ENCODE measurements at places on chromosomes 12 and 14. TPM values are rescaled to one million over a fixed set of nuclear protein-coding genes. Genes with fewer than 3 reads are reported as not detected.
A peak's percentile ranks its signal among the peaks of the same experiment; 100 is the strongest.

Gene RGS6
- total RNA-seq = 0.90 TPM

GRCh38 chr14:51484485-51484884 is 167.2 kb upstream of the FRMD6 start:
- peaks cover 6% of the 10 kb centered on the region for H3K27me3 ChIP-seq
- H3K36me3 ChIP-seq = no peaks in the 10 kb centered on the region
- H3K4me3 ChIP-seq = no peak overlapping the region
- no peaks in the 10 kb centered on the region for H3K4me1 ChIP-seq

DNA sequence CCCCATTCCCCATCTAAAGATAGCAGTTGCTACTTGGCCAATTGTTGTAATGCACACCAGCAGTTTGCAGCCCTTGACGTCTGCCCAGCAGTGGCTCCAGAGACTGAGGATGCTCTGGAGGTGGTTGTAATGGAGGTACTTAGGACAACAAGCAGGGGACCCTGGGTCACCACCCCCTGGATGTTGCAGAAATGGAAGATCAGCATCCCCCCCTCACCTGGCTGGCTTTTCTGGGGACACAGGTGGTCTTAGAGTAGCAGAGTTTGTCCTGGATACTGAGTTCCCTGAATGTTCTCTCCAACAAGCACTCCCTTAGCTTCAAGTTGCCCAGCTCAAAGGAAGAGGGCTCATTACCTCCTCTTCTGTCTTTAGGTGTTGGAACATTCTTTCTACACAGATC is 250.5 kb downstream of the AACS start:
- no peak for DNase-seq
- no peaks in the 10 kb centered on the region for H3K4me1 ChIP-seq
- no peak overlapping the region for H3K4me3 ChIP-seq
- no peaks in the 10 kb centered on the region for H3K36me3 ChIP-seq
- peaks cover 53% of the 10 kb centered on the region for H3K27me3 ChIP-seq
- H3K27ac ChIP-seq = no peak overlapping the region

- DNase-seq = no peak
- H3K4me1 ChIP-seq = no peaks in the 10 kb centered on the region
- no peak overlapping the region for H3K27ac ChIP-seq
- peaks cover 9% of the 10 kb centered on the region for H3K27me3 ChIP-seq
Observed at GRCh38 chr12:76942267-76942666, 63.4 kb upstream of the CSRP2 start.

Gene RNASE2
- 1.2 TPM for total RNA-seq

Gene SLCO1C1
- total RNA-seq = not detected

Gene TSPAN11
- total RNA-seq = not detected

DNA sequence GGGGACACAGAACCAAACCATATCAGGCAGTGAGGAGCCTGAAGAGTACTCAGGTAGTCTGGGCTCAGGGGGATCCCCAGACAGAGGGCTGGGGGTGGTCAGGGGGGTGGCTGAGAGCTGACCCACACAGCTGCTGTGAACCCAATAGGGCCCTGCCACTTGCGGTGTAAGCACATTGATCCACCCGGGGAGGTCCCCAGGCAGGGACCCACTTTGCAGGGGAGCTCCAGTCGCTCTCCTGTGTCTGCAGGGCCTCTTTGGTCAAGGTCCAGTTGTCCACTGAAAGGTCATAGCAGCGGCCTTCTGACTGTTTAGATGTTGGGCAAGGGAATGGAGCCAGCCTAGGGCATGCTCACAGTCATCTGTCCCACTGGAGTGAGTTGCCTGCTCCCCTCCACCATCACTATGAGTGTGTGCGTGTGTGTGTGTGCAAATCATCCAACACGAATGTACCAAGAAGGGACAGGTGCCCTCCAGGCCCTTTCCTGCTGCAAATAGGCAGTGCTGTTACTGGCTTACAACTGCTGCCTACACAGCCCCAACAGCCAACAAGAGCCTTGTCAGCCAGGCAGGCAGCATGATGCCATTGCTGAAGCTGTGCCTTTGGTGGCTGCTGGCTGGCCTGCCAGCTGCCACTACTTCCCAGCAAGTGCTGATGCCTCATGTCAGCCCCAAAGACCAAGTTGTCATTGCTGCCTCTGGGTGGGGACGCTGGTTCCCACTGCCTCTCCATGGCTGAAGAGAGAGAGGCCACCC is 71.3 kb downstream of the TSPAN11 start:
- no peak overlapping the region for H3K4me3 ChIP-seq
- peaks cover 20% of the 10 kb centered on the region for H3K27me3 ChIP-seq
- peaks cover 2% of the 10 kb centered on the region for H3K4me1 ChIP-seq
- H3K27ac ChIP-seq = no peak overlapping the region
- DNase-seq = no peak
- H3K36me3 ChIP-seq = no peaks in the 10 kb centered on the region

GRCh38 chr14:97428808-97429440 is 631.7 kb downstream of the VRK1 start:
- peaks cover 17% of the 10 kb centered on the region for H3K27me3 ChIP-seq
- peaks cover 2% of the 10 kb centered on the region for H3K4me1 ChIP-seq
- no peak for DNase-seq

- H3K36me3 ChIP-seq = peaks cover 5% of the 10 kb centered on the region
- peak overlapping the region; percentile 93 for H3K4me3 ChIP-seq
- peaks cover 81% of the 10 kb centered on the region for H3K4me1 ChIP-seq
- no peaks in the 10 kb centered on the region for H3K27me3 ChIP-seq
- no peak for DNase-seq
Observed at GRCh38 chr14:91352053-91352452, 65.6 kb downstream of the CCDC88C start.

DNA sequence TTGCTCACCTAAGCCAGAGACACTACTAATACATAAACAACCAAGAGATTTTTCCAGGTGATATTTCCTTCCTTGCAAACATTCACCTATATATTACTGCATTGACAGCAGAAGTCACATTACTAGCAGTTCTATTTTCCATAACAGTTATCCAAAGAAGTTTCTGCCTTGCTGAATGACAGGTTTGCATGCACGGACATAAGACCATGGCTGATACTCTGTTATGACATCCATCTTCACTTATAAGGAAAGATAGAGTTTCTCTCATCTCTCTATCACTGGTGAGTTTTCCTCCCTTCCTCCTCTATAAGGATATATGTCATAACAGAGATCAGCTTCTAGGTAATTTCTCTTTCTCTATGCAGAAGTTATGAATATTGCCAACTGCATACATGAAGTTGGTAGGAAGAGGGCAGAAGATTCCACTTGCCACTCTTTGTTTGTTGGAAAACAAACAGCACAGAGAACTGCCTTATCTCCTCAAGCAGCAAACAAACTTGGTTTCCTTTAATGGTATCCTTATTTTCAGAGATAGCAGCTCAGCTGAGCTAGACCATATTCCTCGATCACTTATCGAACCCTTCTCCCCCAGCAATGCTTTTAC is 557.0 kb downstream of the VRK1 start:
- no peaks in the 10 kb centered on the region for H3K27me3 ChIP-seq
- H3K27ac ChIP-seq = no peak overlapping the region
- H3K4me1 ChIP-seq = peaks cover 13% of the 10 kb centered on the region
- no peak overlapping the region for H3K4me3 ChIP-seq
- DNase-seq = no peak
- H3K36me3 ChIP-seq = no peaks in the 10 kb centered on the region

Gene PTGDR
- 3.7 TPM for total RNA-seq

DNA sequence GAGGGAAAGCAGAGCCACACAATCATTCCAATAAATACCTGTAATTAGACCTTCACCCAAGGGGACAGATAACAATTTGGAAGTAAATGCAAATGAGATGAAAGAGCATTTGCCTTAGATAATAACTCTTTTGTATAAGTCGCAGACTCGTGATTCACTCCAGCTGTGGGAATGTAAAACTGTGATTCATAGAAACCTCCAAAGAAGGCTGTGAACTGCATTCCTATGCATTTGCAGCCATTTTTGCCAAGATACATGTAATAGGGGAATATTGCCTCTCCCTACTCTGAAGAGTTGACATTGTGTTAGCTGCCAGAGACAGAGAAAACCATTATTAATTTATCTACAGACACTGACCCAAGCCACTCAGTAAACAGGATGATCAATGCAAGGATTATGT is 181.9 kb upstream of the ARHGAP5 start:
- H3K36me3 ChIP-seq = peaks cover 3% of the 10 kb centered on the region
- no peak for DNase-seq
- peaks cover 9% of the 10 kb centered on the region for H3K27me3 ChIP-seq
- H3K27ac ChIP-seq = no peak overlapping the region
- H3K4me3 ChIP-seq = no peak overlapping the region
- H3K4me1 ChIP-seq = no peaks in the 10 kb centered on the region

DNA sequence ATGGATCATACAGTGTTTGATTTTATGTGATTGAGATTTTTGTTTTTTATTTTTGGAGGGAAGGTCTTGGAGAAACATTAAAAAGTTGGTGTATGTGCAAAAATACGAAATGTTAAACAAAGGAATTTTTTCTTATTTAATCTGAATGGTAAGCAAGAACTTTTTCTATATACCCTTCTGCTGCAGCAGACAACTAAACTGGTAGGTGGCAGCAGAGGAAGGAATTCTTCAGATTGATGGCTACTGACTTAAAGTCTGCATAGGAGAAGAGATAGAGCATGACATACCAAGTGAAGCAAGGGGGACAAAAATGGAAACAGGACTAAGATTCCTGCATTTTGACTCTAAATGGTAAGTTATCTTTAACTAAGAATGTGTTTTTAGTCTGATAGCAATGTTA is 42.0 kb upstream of the A2ML1 start:
- peak overlapping the region; percentile 16 for H3K27ac ChIP-seq
- peaks cover 7% of the 10 kb centered on the region for H3K36me3 ChIP-seq
- no peak for DNase-seq
- no peak overlapping the region for H3K4me3 ChIP-seq
- H3K4me1 ChIP-seq = peaks cover 2% of the 10 kb centered on the region

Gene TRIM9
- total RNA-seq = 0.07 TPM

DNA sequence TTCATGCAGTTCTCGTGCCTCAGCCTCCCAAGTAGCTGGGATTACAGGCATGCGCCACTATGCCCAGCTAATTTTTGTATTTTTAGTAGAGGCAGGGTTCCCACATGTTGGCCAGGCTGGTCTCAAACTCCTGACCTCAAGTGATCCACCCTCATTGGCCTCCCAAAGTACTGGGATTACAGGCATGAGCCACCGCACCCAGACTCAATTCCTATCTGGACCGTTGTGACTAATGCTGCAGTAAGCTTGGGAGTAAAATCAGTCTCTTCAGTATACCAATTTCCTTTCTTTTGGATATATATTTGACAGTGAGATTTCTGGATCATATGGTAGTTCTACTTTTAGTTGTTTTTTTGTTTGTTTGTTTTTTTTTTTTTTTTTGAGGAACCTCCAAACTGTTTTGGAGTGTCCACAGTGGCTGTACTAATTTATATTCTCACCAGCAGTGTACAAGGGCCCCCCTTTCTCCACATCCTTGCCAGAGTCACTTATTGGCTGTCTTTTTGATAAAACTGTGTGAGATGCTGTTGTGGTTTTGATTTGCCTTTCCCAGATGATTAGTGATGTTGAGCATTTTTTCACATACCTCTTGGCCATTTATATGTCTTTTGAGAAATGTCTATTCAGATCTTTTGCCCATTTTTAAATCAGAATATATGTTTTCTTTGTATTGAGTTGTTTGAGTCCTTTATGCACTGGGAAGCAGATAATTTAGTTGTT is 37.3 kb upstream of the EVL start:
- no peaks in the 10 kb centered on the region for H3K36me3 ChIP-seq
- no peak overlapping the region for H3K4me3 ChIP-seq
- peaks cover 10% of the 10 kb centered on the region for H3K27me3 ChIP-seq
- peaks cover 13% of the 10 kb centered on the region for H3K4me1 ChIP-seq
- no peak for DNase-seq

Gene KRT83
- total RNA-seq = not detected

Gene PRIMA1
- not detected for total RNA-seq

DNA sequence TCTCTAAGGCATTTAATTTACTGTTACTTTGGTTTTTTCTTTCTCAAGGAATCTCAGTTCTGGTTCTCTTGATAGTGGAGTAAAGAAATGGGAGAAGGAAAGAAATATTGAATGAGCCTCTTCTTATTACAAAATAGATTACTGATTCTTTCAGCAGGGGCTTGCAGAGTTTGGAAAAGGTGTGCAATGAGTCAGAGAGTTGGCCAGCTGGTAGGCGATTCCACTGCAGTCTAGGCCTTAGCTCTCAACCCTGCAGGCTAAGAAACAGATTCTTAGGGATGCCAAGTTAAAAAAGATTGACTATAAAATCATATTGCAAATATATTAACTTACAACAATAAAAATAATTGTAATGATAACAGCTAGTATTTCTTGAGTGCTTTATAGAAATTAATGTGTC is 25.8 kb downstream of the NR1H4 start:
- no peak for DNase-seq
- H3K27ac ChIP-seq = no peak overlapping the region
- H3K27me3 ChIP-seq = peaks cover 19% of the 10 kb centered on the region
- no peak overlapping the region for H3K4me3 ChIP-seq

DNA sequence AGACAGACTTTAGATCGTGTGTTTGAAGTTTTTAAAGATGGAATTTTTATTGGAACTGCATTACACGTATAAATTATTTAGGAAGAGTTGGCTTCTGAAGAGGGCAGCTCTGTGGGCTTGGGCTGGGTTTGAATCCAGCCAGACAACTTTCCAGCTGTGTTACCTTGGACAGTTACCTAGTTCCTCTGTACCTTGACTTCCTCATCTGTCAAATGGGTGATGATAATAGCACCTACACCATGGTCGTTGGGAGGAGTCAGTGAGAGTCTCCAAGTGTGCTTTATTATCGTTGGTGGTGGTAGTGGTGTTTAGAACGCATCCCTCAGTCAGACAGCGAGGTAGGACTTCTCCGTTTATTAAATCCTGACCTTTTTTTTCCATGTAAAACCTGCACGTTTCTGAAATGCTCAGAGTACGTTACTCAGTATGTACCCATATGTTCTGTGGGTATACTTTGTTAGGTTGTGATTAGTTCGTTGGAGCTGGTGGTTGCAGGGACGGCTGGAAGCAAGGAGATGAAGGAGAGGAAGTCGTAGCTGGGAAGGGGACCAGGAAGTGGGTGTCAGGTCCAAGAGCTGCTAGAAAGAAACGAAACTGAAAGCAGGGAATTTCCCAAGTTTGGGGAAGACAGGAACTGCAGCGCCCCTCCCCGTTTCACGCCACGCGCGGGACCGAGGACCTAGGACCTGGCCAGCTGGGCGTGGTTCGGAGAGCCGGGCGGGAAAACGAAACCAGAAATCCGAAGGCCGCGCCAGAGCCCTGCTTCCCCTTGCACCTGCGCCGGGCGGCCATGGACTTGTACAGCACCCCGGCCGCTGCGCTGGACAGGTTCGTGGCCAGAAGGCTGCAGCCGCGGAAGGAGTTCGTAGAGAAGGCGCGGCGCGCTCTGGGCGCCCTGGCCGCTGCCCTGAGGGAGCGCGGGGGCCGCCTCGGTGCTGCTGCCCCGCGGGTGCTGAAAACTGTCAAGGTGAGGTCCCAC is at the start of gene OAS3:
TSS of gene OAS3 (plus strand) at position 734 of the 979 bp plus-strand sequence. CDS start at position 791, 57 bp downstream.
- H3K27me3 ChIP-seq = no peaks in the 10 kb centered on the region
- DNase-seq = peak; percentile 67
- peaks cover 2% of the 10 kb centered on the region for H3K36me3 ChIP-seq
- peak within 1 kb of the TSS; percentile 99 for H3K4me3 ChIP-seq
- peak within 1 kb of the TSS; percentile 98 for H3K27ac ChIP-seq

GRCh38 chr14:39085933-39086332 is 17.1 kb downstream of the SEC23A start:
- peaks cover 18% of the 10 kb centered on the region for H3K4me1 ChIP-seq
- DNase-seq = no peak
- H3K36me3 ChIP-seq = peaks cover 9% of the 10 kb centered on the region
- H3K4me3 ChIP-seq = no peak overlapping the region
- H3K27me3 ChIP-seq = no peaks in the 10 kb centered on the region
- H3K27ac ChIP-seq = no peak overlapping the region

GRCh38 chr12:113918306-113918705 is 47.8 kb downstream of the RBM19 start:
- no peaks in the 10 kb centered on the region for H3K27me3 ChIP-seq
- H3K4me3 ChIP-seq = no peak overlapping the region
- H3K36me3 ChIP-seq = peaks cover 7% of the 10 kb centered on the region

Gene LALBA
- total RNA-seq = not detected

Gene IL26
- not detected for total RNA-seq
